ENCODE measurements at places on chromosomes 5 and 9.

GRCh38 chr5:13591621-13592020, 352.9 kb downstream of the DNAH5 start:
- DNase-seq, result no peak

GRCh38 chr9:69905286-69905685, 84.7 kb downstream of the CFAP95 start:
- no peak for DNase-seq

GRCh38 chr5:178323961-178324360, 91.4 kb upstream of the PHYKPL start:
- no peak for DNase-seq

DNA sequence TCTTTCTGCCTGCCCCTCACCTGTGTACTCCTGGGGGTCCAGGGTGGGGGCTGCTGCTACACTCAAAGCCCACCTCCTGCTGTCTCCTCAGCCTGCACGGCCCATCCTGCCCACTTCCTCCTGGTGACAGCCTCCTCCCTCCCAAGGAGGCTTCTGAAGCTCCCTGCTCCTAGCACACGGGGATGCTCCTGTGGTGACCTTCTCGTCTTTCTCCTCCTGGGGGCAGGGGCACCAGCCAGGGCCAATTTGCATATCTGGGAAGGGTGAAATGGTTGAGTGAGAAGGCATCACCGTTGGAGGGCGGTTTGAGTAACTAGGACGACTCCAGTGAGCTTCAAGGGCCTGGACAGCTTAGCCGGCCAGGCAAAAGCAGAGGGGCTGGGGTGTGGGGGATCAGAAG, 51.9 kb upstream of the COL5A1 start:
- no peak for DNase-seq

GRCh38 chr5:150523472-150524350, 15.8 kb downstream of the NDST1 start:
- DNase-seq, result no peak

DNA sequence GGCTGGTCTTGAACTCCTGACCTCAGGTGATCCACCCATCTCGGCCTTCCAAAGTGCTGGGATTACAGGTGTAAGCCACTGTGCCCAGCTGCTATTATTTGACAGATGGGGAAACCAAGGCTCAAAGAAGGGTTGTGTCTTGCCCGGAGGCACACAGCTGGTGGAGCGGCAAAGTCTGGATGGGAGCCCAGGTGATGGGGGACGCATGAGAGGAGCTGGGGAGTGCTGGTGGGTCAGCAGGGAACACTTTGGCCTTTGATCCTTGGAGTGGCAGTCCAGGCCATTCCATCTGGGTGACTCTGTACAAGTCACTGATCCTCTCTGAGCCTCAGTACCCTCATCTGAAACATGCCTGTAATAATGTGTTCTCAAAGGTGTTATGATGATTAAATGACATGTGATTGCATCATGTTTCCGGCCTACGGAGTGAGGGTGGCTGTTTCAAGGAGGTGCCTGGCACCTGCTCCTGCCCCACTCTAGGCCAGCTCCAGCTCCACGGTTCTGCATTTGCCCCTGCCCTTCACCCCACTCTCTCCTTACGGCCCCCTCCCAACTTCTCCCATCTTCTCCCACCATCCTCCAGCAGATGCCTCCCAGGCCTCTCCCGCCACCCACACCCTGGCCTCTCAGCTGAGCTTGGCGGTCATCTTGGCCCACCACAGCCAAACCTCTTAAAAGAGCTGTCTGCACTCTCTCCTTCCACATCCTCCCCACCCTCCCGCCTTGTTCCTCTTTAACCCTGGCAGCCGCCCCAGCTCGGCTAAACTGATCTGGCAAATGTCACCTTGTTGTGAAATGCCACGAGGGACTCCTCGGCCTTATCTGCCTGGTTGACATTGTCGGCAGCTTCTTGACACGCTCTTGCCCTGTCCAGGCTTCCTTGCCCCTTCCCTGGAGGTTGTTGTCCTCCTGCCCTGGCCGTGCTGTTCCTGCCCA, 5.5 kb upstream of the DBN1 start:
- DNase-seq, result no peak

DNA sequence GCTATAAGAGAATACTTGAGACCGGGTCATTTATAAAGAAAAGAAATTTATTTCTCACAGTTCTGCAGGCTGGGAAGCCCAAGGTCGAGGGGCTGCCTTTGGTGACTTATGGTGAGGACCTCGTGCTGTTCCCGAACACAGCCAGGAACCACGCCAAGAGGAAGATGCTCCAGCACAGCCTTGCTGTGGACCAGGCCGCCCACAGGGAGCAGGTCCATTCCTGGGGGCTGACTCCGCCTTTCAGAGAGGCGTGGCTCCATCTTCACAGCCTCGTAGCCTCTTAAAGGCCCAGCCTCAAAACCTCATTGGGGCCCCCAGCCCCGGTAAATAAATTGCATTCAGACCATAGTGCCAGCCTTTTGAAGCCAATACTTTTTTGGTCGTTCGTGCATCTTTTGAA, 93.5 kb upstream of the CACNA1B start:
- DNase-seq, result no peak

- no peak for DNase-seq
Observed at GRCh38 chr5:38846379-38847011, 683 bp downstream of the OSMR start.

DNA sequence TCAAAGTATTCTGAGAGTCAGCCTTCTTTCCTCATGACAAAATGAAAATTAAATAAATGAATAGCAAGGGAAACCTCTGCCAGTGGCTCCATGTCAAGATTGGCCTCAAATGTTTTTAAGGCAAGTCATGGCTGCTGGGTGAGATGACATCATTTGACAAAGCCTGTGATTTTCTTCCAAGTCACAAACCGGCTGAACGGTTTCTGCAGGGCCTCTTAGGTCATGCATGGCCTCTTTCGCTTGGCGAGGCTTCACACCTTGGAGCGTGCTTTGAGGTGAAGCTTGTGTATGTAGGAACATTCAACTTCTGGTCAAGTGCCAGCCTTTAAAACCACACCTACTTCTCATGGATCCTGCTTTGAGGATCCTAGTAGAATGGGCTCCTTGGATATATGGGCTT, 161.0 kb upstream of the ZNF618 start:
- DNase-seq, result no peak

GRCh38 chr9:134390537-134390936, 64.3 kb downstream of the RXRA start:
- DNase-seq, result peak; percentile 48

- DNase-seq, result no peak
Observed at GRCh38 chr5:60444661-60445360, 255.2 kb downstream of the DEPDC1B start.

GRCh38 chr9:108156270-108156998, 666.9 kb upstream of the KLF4 start:
- no peak for DNase-seq

- no peak for DNase-seq
Observed at GRCh38 chr9:128340691-128341434, 536 bp downstream of the SLC27A4 start.

DNA sequence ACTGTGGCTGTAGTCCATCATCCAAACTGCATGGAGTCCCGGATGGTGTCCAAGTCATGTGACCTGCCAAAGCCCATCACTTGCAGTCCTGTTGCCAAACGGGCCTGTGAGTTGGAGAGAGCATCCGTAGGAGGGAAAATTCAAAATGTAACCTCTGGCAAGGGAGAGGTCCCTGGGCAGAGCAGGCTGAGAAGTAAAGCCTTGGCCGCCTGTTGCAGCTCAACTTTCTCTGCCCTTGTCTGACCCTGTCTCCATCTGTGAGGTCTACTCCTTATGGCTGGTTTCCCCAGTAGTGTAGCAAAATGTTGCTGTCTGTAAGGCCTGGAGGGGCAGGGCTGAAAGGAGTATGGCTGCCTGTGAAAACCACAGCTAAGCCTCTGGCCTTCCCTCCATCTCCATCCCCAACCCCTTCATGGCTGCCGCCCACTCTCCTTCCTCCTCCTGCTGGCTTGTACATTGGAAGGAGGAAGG, 163.5 kb downstream of the SEMA6A start:
- no peak for DNase-seq

DNA sequence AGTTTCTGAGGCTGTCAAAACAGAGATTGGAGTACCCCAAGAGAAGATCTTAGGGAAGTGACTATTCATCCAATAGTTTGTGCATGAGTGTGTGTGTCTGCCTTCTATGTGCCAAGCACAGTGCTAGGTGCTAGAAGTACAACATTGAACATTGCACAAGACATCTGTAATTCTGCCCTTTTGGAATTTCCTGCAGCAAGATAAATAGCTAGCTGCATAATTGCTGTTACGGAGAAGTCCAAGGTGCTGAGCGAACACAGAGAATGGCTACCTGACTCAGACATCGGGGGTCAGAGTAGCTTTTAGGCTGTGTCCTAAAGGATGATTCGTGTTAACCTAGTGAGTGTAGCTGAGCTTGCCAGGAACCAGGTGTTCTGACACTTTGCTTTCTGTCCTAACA, 44.8 kb downstream of the PAPPA start:
- no peak for DNase-seq

GRCh38 chr5:137252512-137252911, 246.6 kb downstream of the SPOCK1 start:
- DNase-seq, result no peak

GRCh38 chr9:113524468-113524867, 60.9 kb downstream of the RGS3 start:
- DNase-seq, result no peak

- DNase-seq, result no peak
Observed at GRCh38 chr5:33766023-33766422, 125.8 kb downstream of the ADAMTS12 start.

DNA sequence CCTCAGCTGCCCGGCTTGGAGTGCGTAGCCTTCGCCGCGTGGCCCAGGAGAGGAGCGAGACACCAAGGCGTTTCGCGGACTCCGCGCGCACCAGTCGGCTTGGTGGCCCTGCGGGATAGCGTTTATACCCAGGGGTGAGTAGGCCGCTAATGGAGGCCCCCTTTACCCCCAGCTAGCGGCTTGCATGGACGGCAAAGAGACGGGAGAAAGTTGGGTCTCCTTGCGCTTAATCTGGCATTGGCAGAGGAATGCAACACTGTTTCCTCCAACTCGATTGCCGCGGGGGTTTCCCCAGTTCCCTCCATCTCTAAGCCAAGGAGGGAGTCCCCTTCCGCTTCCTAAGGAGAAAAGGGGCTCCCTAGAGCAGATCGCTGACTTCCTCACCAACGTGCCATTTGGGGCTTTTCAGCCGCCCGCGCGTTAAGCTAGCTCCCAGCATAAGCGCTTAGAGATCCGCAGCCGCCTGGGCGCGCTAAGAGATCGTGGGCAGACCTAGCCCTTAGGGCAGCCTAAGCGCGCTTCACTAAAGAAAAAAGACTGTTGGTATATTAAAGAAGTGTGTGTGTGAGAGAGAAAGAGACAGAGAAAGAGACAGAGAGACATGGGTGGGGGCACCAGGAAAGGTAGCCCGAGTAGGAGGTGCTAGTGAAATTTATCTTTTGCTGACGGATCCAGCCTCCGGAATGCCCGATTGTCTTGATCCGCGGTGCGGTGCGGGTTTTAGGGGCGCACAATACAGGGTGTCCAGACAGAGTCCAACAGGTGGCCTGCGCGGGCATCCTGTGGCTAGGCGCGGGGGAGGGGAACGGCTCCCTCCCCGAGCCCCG, 597.9 kb upstream of the SGCD start:
- no peak for DNase-seq

- DNase-seq, result no peak
Observed at GRCh38 chr5:80194468-80194867, 61.4 kb downstream of the SERINC5 start.

GRCh38 chr9:87722393-87723088, 3.4 kb upstream of the CTSL start:
- no peak for DNase-seq

- DNase-seq, result no peak
Observed at GRCh38 chr9:127237801-127238200, 26.8 kb upstream of the GARNL3 start.

DNA sequence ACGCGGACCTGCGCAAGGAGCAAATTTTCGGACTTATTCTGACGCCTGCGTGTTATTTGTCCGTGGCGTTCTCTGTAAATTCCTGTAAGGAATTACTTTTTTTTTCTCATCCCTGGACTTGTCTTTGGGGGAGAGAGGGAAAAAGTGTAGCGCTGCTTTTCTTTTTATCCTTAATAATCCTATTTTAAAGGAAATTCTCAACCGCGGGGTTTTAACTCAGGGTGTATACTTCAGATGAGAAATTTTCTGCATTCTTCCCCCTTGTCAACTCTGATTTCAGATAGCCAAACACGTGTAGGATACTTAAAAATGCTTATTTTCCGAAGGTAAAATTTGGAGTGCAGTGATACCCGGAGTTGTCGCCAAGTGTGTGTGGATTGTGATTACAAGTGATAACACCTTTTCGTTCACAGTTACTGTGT, 853 bp downstream of the DCP2 start:
- no peak for DNase-seq

DNA sequence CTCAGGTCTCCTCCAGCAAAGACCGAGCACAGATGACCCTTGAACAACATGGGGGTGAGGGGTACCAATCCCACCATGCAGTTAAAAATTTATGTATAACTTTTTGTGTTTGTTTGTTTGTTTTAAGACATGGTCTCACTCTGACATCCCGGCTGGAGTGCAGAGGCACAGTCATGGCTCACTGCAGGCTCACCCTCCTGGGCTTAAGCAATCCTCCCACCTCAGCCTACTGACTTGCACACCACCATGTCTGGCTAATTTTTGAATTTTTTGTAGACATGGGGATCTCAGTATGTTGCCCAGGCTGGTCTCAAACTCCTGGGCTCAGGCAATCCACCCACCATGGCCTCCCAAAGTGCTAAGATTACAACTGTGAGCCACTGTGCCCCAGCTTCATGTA, 231.0 kb upstream of the PIK3R1 start:
- no peak for DNase-seq

GRCh38 chr9:6702707-6703106, 55.1 kb upstream of the KDM4C start:
- DNase-seq, result no peak

DNA sequence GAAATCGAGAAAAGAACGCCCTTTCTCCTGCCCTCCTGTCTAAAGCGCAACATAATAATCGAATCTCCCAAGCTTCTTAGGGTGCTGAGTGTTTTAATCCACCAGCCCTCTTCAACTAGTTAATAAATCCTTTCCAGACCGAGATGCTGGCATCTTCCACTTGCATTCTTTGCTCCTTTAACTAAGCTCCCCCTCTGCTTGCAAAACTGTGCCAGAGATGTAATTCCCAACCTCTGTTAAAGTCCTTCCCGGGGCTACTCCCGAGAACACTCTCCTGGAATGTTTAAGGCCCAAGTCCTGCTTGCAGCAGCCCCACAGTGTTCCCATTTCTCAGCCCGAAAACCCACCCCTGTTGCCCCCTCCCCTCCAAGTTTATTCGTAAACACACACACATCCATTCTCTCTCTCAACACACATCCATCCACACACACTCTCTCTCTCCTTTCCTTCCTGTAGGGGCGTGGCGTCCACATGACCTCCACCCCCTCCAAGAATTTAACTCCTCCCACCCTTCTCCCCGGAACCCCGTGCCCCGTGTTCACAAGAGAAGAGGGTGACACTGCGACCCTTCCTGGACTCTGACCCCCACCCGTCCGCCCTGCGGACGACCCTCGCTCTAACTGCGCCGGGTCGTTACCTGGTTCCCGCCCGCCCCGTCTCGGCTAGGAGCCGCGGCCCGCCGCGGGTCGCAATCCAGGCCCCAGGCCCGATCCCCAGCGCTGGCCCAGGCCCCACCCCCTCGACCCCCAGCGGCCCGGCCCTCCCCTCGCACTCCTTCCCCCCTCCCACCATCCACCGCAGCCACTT, 7.0 kb upstream of the MGAT1 start:
- DNase-seq, result peak; percentile 89

All from T follicular helper cell (primary cell).